ENCODE measurements at places on chromosomes 11 and 22. TPM values are rescaled to one million over a fixed set of nuclear protein-coding genes. Genes with fewer than 3 reads are reported as not detected.

GRCh38 chr22:29755889-29756288 is 10.9 kb downstream of the ZMAT5 start:
- DNase-seq: no peak

The EXPH5 gene
- 3.1 TPM for total RNA-seq

The SYTL2 gene
- 7.0 TPM for total RNA-seq

DNA sequence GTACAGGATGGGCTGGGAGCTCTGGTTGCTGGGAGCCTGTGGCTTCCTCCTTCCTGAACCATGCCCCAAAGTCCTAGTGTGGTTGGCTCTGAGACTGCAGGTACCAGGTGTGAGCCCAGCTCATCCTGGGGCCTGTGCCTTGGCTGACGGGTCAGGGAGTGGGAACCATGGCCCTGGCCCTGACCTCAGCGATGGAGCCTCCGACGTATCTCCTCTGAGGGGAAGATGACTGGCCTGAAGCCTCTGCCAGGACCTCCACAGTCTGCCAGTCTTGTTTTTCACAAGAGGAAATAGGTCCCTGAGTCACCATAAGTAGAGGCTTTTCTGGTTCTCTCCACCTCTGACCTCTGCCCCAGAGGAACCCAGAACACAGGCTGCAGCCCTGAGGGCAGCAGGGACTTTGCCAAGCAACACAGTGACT is 3.4 kb downstream of the RCE1 start:
- no peak for DNase-seq

- peak; percentile 81 for DNase-seq
These were observed 33.2 kb upstream of the CCDC89 start for GRCh38 chr11:85718991-85719807.

- DNase-seq: peak; percentile 20
These were observed 610.7 kb downstream of the NTM start for GRCh38 chr11:131980888-131981668.

The C22orf31 gene
- not detected for total RNA-seq

DNA sequence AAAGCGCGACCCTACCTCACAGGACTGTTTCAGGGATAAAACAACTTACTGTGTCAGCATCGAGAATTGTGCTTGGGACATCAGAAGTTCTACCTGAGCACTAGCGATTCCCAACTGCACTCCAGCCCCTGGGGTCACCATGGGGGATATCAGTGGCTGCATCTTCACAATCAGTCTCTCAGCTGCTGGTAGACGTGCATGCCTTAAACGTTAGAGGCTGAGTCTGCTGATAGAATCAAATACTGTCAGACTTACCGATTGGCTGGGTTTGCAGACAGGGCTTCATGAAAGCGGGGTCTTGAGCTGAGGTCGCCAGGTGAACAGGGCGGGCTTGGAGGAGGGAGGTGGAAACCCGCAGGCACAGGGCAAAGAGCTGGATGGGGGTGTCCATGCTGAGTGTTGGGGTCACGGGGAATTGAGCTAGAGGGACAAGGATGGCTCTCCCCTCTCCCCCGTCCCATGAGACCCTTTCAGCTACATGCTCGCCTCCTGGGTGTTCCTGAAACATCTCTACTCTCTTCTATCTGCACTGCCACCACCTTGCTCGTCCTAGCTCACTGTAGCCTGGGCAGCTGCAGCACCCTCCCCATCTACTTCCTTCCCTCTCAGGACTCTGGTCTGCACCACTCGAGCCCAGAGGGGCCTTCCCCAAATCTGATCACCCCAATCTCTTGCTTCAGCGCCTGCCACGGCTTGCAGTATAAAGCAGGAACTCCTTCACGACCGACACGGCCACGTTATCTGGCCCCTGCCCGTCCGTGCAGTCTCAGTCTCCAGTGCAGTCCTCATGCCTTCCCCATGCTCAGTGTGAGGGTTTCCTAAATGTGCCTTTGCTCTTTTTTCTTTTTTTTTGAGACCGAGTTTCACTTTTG is 43.5 kb downstream of the ST14 start:
- no peak for DNase-seq

The USP2 gene
- total RNA-seq: 1.6 TPM

DNA sequence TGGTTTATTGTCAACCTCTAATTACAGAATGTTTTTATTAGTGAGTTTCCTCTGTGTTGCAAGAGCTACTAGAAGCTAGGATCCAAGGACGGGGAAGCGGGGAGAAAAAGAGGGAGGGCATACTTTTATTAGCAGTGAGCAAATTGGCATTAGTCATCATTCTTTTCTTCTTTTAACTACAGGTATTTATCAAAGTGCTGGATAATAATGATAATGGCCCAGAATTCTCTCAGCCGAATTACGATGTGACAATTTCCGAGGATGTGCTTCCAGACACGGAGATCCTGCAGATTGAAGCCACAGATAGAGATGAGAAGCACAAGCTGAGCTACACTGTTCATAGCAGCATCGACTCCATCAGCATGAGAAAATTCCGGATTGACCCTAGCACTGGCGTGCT is 179.7 kb upstream of the MTNR1B start:
- DNase-seq: no peak

The NLRP10 gene
- total RNA-seq: not detected

DNA sequence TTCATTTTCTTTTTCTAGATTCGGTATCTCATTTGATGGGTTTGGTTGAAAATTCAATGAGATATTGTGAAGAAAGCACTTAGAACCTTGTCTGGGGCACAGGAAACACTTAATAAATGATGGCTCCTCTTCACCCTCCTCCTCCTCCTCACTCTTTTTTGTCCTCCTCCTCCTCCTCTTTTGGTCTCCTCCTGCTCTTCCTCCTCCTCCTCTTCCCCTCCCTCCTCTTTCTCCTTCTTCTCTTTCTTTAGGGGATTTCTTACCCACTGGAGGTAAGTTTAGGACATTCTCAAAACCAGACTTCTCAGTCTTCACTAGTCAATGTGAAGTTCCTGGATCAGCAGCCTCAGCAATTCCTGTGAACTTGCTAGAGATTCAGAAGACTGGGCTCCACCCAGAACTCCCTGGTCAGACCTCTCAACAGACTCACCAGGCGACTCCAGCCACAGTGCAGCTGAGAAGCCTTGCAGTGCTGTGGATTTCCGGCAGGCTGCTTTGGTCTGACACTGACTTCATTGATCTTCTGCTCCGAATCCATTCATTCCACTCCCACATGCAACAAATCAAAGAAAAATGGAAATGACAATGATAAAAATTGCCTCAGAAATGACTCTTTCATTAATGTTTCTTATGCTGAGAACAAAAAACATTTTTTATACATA is 368.6 kb upstream of the B3GAT1 start:
- no peak for DNase-seq

The C11orf16 gene
- total RNA-seq: not detected

- no peak for DNase-seq
These were observed 93.9 kb downstream of the ATG16L2 start for GRCh38 chr11:72908032-72908676.

DNA sequence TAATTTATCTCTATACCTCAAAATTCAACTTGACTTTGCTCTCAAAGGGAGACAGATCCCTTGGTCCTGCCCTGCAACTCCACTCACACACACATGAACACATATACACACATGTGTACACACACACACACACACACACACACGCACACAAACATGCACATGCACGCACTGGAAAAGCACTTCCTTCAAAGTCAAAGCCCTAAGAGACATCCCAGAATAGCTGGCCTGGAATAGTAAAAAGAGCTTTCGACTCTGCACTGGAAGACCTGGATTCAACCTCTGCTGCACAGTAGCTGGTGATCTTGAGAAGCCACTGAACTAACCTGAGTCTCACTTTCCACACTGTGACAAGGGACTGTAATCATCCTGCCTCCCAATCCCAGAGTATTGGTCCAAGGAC is 26.8 kb downstream of the TENM4 start:
- DNase-seq: no peak

The CASP4 gene
- total RNA-seq: 1.9 TPM

DNA sequence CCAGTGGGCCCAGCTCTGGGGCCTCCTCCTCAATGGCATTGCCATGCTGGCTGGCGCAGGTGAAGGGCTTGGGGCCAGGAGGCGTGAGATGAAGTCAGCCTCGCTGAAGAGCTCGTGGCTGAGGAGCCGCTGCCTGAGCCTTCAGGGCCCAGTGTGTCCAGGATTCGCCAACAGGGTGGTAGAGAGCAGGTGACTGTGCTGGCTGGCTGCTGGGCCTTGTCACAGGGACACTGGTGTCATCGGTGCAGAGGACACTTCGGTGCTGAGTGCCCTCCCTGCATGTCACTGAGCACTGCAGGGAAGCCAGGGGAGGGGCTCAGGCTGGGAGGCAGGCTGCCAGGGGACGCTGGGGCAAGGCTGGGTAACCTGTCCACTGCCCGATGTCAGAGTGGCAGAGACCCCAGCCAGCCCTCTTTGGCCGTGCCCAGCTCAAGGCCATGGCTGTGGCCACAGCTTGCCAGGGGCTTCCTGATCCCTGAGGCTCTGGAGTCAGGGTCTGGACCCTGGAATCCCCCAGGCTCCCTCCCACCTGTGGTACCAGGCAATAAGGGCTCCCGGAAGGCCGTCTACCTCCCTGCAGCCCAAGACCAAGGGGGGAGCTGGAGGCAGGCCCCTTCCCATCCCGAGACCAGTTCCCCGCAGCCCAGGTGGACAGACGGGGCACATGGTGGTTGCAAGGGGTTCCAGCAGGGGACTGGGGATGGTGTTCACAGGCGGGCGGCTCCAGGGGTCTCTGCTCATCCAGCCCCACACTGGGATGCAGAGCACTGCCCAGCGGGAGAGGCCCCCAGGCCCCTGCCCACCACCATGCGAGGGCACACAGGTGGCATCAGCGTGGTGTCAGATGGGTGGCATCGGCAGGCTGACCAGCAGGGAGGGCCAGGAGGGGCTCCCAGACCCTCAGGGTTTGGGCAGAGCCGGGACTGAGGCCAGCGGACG is 63.9 kb downstream of the ARFGAP3 start:
- DNase-seq: no peak

GRCh38 chr22:50323900-50324299 is 2.9 kb downstream of the DENND6B start:
- DNase-seq: no peak

The CSTF3 gene
- total RNA-seq: 75.3 TPM

The TST gene
- total RNA-seq: 5.5 TPM

DNA sequence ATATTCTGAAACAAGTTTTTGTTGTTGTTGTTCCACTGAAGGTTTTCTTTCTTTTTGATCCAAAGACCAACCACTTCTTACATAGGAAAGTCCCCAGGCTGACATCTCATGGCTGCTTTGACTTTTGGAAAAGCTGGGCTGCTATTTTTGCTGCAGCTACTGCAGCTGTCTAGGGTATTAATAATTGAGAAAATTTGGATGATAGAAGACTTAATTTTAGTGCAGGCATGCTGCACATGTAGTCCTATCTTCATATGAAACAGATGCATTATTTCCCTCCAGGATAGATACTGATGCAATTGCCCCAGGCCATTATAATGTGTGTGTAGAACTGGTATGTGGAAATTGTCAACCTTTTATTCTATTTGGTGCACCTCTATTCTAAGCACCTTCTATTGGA is 131.4 kb downstream of the NAV2 start:
- DNase-seq: no peak

- peak; percentile 85 for DNase-seq
These were observed 3.7 kb upstream of the KCNC1 start for GRCh38 chr11:17730608-17731462.

All from occipital lobe (tissue), 3 donors.